ENCODE measurements at places on chromosomes 7 and 10.

DNA sequence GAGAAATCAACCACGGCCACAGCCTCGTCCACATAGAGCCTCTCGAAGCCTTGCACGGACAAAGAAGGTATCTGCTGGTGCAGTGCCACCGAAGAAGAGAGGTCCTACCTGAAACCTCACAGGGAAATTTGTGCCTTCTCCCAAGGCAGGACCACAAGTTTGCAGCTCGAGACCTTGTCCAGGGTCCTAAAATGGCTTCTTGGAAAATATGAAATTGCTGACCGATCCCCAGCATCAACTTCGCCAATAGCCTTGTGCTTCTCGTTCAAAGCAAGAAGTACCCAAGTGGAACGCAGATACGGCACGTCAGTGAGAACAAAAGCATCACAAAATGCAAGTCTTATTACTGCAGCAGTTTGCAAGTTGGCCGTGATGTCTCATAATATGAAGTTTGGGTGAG is 24.6 kb downstream of the PTPRN2 start:
- DNase-seq, result no peak

- DNase-seq, result no peak
Measured at GRCh38 chr7:66928388-66928787, 7.4 kb downstream of the TMEM248 start.

DNA sequence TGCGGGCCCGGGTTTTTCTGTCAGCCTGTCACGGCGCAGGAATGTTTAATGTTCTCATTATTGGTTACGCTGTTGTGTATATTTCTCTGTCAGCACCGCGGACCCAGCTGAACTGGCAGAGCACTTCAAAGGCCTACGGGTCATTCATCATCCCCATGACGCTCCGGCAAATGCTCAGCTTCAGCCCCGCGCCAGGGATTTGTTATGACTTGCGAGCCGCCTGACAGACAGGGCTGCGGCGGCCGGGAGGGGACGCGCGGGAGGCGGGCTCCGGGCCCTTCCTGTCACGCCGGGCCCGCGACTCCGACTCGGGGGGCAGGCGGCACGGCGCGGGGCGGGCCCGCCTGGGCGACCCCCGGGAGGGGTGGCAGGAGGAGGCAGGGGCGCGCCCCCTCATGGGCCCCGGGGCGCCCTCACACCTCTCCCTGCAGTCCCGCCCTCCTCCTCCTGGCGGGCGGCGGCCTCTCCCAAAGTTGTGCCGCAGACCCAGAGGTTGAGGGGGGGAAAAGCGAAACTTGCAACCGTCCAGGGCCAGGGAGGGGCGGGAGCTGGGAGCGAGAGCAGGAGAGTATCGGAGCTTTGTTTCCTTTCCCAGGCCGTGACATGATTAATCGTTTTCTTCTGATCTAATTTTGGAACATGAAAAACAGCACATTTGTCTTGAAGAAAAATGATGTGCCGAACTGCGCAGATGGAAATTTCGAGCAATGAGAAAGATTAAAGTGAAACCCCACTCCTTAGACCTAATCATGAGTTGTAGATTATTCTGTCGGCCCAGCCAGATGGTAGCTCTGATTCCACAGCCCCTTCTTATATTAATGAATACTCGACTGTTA is 59.3 kb upstream of the COMTD1 start:
- DNase-seq, result peak; percentile 82

GRCh38 chr7:51006483-51007235 is 224.0 kb upstream of the GRB10 start:
- no peak for DNase-seq

DNA sequence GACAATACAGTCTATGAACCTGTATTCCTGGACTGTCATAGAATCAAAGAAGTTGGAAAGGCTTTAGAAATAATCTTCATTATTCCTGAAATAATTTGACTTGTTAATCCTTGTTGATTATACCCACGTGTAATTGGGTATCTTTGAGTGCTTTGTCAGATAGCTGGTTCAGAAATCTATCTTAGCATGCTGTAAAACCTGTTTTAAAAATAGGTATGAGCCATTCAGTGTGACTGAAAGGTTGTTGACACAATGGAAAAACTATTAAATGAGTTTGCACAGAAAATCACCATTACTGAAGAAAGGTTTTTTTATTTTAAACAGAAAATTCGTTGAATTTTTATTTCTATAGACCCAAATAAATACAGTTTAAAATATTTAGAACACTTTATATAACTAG is 38.7 kb downstream of the PHTF2 start:
- DNase-seq, result no peak

- no peak for DNase-seq
Measured at GRCh38 chr10:11910102-11910501, 86.9 kb downstream of the PROSER2 start.

- no peak for DNase-seq
Measured at GRCh38 chr10:378230-378929, 243.1 kb downstream of the ZMYND11 start.

DNA sequence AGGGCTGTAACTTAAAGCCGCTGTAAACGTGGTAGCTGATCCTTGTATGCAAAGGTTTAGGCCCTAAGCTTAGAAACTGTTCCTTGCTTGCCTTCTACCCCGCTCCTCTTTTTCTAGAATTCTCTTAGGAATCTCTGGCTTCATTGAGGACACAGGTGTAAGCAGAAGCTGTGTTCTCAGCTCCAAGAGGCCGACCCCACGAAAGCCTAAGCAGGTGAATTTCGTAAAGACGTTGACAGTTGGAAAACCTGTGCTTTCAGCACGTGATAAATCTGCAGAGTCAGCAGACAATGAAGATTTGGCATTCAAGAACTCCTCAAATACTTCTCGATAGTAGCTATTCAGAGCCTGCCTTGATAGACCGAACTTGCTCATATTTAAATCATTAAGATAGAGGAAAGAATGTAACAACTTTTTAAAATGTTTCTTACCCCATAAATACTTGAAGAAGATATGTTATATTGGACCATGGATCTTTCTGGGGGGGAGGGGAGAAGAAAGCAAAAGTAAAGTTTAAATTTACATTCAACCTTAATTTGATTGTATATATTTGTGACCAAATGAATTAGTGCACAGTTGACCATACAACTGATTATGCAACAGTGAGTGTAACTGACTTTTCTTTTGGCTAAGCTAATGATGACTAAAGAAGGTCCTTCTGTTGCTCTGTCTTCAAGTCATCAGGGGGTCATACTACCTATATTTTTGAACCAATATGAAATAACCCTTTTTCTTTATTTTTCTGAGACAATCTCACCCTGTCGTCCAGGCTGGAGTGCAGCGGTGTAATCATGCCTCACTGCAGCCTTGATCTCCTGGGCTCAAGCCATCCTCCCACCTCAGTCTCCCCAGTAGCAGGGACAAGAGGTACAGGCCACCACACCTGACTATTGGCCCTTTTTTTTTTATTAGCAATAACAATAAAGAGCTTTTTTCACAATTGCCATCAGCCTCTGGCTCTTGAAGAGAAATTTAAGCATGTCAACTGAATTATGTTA is 1.2 kb upstream of the GDI2 start:
- DNase-seq, result peak; percentile 8

DNA sequence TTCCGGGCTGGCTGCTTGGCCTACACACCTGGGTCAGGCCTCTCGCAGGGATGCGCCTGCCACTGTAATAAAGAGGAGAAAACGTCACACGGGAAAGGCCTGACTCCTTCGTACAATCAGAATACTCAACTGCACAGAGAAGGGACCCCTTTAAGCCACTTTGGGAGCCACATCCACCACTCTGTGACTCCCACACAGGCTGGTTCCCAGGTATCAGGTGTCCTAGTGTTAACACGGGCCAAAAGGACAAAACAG is 5.8 kb upstream of the ZNF736 start:
- no peak for DNase-seq

GRCh38 chr7:150388709-150389531 is 9.8 kb downstream of the ZNF775 start:
- peak; percentile 95 for DNase-seq

DNA sequence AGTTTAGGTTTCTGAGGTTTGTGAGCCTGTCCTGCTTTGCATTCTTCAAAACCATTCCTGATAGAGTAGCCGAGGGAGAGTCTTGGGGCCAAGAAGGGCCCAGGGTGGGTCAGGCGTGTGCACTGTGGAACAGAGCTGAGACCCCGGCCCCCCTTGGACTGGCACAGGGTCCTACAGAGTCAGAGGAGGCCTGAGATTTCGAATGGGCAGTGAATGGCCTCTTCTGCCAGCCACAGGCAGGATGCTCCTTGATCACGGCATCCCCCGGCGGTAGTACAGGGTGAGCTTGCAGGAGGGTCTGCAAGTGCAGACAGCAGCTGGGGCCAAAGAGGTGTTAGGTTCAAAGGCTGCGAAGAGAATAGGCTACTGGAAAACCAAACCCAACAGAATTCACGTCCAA is 4.6 kb downstream of the TRIM56 start:
- DNase-seq, result no peak

GRCh38 chr10:49177391-49178355 is 10.5 kb downstream of the TMEM273 start:
- no peak for DNase-seq

DNA sequence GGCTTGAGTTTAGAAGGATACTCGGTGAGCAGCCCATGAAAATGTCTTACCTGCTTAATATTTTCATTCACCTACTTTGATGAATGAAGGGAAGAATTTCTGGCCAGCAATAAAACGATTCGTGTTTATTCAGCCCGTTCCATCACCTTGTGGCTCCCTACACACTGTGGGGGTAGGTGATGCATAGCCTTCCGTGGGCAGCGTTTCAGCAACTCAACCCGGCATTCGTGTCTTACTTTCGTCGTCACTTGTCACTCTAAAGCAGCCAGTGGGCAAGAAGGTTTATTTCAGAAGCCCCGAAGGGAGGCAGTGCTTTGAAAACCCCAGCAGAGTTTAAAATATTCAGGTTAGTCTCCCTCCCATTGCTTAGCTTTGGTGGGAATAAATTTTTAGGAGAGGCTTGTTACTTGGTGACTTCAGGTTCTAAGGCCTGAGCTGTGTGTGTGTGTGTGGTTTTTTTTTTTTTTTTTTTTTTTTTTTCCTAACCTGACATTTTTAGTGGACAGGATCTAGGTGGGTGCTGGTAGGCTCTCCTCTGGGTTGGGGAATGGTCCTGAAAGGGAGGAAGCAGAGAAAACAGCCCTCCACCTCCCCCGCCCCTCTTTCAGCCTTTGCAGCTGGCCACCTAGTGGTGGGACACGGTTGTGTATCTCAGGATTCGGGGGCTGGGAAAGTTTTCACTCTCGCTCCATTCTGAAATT is 1.8 kb downstream of the GRK5 start:
- peak; percentile 77 for DNase-seq

GRCh38 chr7:100372256-100372655 is 1.0 kb upstream of the PILRA start:
- no peak for DNase-seq

All from WERI-Rb-1 (cell line).